ENCODE measurements at places on chromosomes 13 and 19. TPM values are rescaled to one million over a fixed set of nuclear protein-coding genes. Genes with fewer than 3 reads are reported as not detected.

DNA sequence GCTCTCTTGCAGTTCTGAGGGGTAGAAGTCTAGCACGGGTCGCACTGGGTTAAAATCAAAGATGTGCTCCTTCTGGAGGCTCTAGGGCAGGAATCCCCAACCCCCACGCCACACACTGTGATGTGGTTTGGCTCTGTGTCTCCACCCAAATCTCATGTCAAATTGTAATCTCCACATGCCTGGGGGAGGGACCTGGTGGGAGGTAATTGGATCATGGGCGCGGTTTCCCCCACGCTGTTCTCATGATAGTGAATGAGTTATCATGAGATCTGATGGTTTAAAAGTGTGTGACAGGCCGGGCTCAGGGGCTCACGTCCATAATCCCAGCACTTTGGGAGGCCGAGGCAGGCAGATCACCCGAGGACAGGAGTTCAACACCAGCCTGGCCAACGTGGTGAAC lies 26.6 kb upstream of the CALM3 start:
- no peak for DNase-seq

DNA sequence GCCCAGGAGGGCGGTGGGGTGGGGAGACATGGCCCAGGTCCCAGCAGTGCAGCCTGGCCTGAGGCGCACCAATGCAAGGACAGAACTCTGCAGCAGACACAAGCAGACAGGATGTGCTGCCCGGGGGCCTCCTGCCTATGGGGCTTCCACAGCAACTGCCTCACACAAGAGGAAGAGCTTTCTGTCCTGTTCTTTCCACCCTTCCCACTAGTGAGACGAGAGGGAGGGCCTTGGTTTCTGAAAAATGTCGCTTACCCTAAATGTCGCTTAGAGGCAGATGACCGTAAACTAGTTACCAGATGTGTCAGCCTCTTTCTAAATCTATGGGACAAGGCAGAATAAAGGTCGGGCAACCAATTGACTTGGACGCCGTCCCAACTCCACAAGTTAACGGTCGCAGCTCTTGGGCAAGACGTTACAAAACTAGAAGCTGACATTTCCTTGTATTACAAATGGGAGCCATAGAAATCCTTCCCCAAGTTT lies at the start of gene LAIR1:
Gene LAIR1, minus strand, starts transcription at position 157 of the 483 bp plus-strand sequence. Its CDS starts 127 bp downstream, at position 30.
- DNase-seq, result no peak

DNA sequence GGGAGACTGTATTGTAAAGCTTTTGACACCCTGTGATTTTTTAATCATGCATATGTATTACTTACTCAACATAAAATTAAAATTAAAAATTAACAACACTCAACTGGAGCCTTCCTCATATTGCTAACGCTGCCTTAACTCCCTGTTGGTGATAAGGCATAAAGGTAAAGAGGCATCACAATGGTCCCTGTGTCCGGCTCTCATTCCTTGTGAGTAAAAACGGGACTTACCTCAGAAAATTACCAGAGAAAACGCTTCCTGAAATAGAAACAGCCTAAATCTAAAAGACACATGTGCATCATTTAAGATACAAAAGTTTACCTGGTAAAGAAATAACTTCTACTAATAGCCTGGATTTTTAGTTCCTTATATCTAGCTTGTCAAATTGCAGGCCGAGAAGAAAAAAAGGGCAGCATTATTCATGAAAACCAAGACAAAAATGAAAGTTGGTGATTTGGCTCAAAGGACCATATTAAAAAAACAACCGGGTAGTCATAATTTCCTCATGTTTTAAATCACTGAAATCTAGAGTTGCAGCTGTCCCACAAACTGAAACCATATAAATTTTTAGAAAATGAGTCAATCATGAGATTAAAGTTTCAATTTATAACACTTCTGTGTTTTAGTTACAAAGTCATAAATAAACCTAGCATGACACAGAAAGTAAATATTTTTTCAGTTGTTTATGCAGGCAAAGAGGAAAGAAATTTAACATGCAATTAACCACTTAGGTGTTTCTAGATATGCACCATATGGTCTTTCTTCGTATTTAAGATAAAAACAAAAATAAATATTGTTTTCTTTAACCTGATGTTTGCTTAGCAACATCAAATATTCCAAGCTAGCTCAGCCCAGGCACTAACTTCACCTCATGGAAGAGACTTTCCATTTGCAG lies 94.7 kb downstream of the MIPEP start:
- no peak for DNase-seq

DNA sequence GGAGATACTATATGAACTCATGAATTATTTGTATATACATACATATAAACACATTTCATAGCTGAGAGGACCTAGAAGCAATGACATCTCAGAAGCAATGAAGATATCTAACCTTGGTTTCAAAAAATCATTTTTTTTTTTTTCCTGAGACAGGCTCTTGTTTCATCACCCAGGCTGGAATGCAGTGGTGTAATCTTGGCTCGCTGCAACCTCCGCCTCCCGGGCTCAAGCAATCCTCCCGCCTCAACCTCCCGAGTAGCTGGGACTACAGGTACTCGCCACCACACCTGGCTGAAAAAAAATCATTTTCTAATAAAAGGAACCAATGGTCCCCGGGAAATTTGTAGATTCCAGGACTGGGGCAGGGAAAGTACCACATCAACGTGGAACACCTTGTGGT lies 4.0 kb downstream of the ZNF565 start:
- no peak for DNase-seq

GRCh38 chr19:7602935-7603497 lies 7.4 kb downstream of the CAMSAP3 start:
- DNase-seq, result no peak

P2RY11 gene
- total RNA-seq, result 6.6 TPM

RNF113B gene
- total RNA-seq, result not detected

ATCAY gene
- not detected for total RNA-seq

GDF15 gene
- 3.2 TPM for total RNA-seq
